Activated naive CD4-positive, alpha-beta T cell treated with anti-CD3 and anti-CD28 coated beads, Interleukin-2, amount 50 U/mL, for 16 hours (primary cell): ENCODE measurements at places on chromosomes 3 and 15.

DNA sequence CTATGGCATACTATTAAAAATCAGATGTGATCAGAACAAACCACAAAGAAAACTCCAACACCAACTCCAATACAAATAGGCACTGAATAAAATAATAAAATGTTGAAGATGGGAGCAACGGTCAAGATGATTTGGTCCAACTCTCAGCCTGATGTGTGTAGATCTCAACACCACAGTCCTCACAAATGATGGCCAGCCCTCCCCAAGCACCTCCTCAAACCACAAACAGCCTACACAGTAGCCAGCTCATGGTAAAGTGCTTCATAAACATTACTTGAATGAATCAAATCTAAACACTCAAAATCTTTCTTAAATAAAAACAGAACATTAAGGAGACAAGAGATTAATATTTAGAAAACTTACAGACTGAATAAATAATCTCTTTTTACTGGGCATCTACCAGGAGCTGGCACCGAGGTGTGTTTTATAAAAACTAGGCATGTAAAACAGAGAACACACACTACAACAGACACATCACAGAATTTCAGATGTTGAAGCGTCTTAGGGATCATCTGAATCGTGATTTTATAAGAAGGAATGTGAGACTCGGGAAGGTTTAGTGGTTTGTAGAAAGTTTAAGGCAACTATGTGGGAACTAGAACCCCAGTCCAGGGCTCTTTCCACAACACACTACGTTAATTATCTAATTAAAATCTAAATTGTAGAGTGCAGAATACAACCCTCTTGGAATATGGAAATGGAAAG, 102.4 kb downstream of the MYLK start:
- no peak for DNase-seq

- DNase-seq = no peak
Observed at GRCh38 chr15:58977887-58978286, 9.6 kb upstream of the RNF111 start.

GRCh38 chr3:69941439-69942176, 57.9 kb upstream of the SAMMSON start:
- no peak for DNase-seq

DNA sequence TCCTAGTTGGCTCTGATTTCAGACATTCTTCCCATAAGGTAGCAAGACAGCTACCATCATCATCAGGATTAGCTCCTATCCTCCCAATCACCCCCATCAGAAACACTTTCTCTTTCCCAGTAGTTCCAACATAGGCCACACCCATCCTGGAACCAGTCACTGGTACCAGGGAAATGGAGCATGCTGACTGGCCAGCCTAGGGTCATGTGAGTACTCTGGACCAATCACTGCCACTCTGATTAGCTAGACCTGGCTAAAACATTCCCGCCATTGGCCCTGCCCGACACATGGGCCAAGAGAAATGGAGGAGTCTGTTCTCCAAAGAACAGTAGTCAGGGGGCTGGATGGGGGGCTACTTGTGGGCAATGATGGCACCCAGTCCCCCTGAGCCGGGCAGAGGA, 12.4 kb downstream of the EFCC1 start:
- DNase-seq = no peak

- DNase-seq = no peak
Observed at GRCh38 chr15:50083424-50084025, 35.5 kb downstream of the ATP8B4 start.

DNA sequence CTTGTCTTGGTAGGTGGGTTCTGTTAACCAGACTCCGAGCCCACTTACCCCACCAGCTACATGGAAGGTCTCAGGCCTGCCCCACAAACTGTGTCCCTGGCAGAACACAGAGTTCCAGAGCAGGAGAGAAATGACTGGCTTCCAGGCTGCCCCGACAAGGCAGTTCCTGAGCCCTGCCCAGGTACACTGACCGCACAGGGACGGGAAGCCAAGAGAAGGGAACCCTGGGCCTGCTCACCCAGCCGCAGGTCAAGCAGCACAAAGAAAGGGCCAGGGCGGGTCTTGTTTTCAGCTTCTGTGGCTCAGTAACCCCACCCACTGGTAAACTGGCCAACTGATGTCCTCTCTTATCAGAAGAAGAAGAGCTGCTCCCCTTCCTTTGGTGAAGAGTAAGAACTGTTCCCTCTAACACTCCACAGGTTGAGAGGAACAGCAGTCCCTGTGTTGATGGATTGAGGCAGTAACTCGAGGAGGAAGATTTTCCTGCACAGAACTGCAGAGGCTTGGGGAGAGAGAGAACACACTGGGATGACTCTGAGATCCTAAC, 68.4 kb downstream of the CRTC3 start:
- DNase-seq = no peak

GRCh38 chr3:13457593-13457992, 22.5 kb upstream of the HDAC11 start:
- DNase-seq = no peak

DNA sequence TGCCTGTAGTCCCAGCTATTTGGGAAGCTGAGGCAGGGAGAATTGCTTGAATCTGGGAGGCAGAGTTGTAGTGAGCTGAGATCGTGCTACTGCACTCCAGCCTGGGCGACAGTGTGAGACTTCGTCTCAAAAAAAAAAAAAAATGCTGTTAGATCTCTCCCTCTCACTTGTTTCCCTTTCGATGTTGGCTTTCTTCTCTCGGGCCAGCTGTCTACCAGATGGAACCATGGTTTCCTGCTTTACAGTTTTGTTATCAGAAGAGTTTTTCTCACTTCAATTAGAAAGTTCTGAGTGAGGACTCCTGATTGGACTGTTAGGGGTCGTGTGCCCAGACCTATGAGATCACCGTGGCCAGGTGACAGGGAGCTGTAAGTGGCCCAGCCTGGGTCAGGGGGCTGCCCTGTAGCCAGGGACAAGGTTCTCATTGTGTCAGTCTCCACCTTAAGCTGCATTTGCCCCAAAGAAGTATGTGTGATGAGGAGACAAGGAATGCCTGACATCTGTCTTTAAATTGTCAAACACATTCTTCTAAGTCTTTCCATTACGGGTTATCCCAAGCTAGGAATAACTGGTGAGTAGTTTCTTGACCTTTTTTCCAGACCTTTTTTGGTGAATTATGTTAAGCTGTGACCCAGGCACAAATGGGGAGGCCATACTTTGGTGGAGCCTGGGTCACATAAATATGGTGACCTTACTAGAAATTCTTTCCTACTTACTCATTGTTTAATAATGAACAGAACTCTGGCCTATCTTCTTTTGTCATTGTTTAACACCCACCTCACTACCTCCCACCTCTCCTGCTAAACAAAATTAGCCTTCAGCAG, 25.2 kb downstream of the SNAPC5 start:
- peak; percentile 38 for DNase-seq

GRCh38 chr3:28386049-28386448, 37.4 kb upstream of the AZI2 start:
- no peak for DNase-seq

GRCh38 chr3:72728958-72729467, 119.2 kb downstream of the SHQ1 start:
- DNase-seq = no peak

DNA sequence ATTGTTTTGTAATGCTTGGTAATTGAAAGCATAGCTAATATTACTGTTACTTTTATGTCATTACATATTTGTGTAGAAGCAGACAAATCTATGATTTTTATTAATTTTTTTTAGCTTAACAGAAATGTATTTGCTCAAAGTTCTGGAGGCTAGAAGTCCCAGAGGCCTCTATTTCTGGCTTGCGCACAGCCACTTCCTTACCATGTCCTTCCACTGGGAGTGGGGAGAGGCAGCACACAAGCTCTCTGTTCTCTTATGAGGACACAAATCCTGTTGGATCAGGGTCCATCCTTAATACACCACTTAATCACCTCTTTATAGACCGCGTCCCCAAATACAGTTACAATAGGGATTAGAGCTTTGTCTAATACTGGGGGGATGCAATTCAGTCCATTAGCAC, 1061.4 kb downstream of the OTOL1 start:
- no peak for DNase-seq

GRCh38 chr3:27507111-27507510, 22.9 kb upstream of the SLC4A7 start:
- DNase-seq = no peak
